Camera-type eye (tissue), 1 donor: ENCODE measurements at places on chromosomes 12 and 14. TPM values are rescaled to one million over a fixed set of nuclear protein-coding genes. Genes with fewer than 3 reads are reported as not detected.

Gene ACSM4
- not detected for total RNA-seq

Gene SYT1
- 138 TPM for total RNA-seq

Gene ANKS1B
- 83.8 TPM for total RNA-seq

Gene SPX
- total RNA-seq: 6.8 TPM

Gene SERPINA5
- 0.66 TPM for total RNA-seq

Gene SIX1
- 11.8 TPM for total RNA-seq

Gene GZMB
- not detected for total RNA-seq

Gene OVCH1
- total RNA-seq: 0.33 TPM

Gene RNF212B
- not detected for total RNA-seq

Gene RTN1
- 88.2 TPM for total RNA-seq

Gene FGF6
- total RNA-seq: 1.8 TPM

Gene RPL10L
- total RNA-seq: not detected

Gene OR6C2
- not detected for total RNA-seq

Gene TEX22
- total RNA-seq: 1.6 TPM

Gene MGP
- total RNA-seq: 186 TPM

Gene TPH2
- total RNA-seq: not detected
